ENCODE measurements at places on chromosomes 1 and 21.

- no peak for DNase-seq
These were observed 190.7 kb downstream of the PTBP2 start for GRCh38 chr1:96912248-96912647.

- no peak for DNase-seq
These were observed 3.3 kb downstream of the URB1 start for GRCh38 chr21:32389337-32390015.

DNA sequence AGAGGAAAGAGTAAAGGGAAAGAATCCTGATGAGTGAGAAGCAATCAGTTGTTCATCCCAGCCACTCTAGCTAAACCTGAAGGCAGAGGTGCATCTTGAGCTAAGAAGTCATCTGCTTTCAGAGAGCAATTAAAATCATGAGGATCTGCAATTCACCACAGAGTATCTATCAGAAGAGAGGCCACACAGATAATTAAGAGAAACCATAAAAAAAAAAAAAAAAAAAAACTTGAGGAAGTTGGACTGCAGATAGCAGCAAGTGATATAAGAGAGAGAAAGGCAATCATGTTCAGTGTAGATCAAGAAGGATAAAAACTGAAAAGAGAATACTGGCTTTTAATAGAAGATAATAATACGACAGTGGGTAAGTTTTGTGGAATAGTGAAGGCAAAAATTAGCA lies 17.7 kb downstream of the FOXJ3 start:
- no peak for DNase-seq

- no peak for DNase-seq
These were observed 558 bp upstream of the BTG3 start for GRCh38 chr21:17613242-17613676.

GRCh38 chr1:59317343-59317742 lies 20.4 kb downstream of the FGGY start:
- no peak for DNase-seq

All from activated CD8-positive, alpha-beta memory T cell treated with anti-CD3 and anti-CD28 coated beads for 4 hours (primary cell).